Cardiac muscle cell (in vitro differentiated cells and primary cell): ENCODE measurements at places on chromosomes 1 and 21. TPM values are rescaled to one million over a fixed set of nuclear protein-coding genes. Genes with fewer than 3 reads are reported as not detected.
A peak's percentile ranks its signal among the peaks of the same experiment; 100 is the strongest.

F13B gene
- not detected in 2 replicates for polyA plus RNA-seq

KRTAP12-2 gene
- not detected in 2 replicates for polyA plus RNA-seq

GRCh38 chr1:11245248-11245647, 17.1 kb downstream of the MTOR start:
- no peak overlapping the region for H3K27ac ChIP-seq
- no peak for DNase-seq
- H3K4me1 ChIP-seq = no peaks in the 10 kb centered on the region
- H3K27me3 ChIP-seq = no peaks in the 10 kb centered on the region

- no peak overlapping the region for H3K4me3 ChIP-seq
- no peaks in the 10 kb centered on the region for H3K27me3 ChIP-seq
- peak; percentile 66 for DNase-seq
- H3K36me3 ChIP-seq = no peaks in the 10 kb centered on the region
These were observed 2.5 kb downstream of the SLC1A7 start for GRCh38 chr1:53139951-53140361.

GRCh38 chr1:233627376-233627775, 13.5 kb downstream of the KCNK1 start:
- no peaks in the 10 kb centered on the region for H3K36me3 ChIP-seq
- H3K4me1 ChIP-seq = peaks cover 15% of the 10 kb centered on the region
- no peak overlapping the region for H3K4me3 ChIP-seq

GRCh38 chr21:44344541-44345183, 5.5 kb upstream of the CFAP410 start:
- no peaks in the 10 kb centered on the region for H3K36me3 ChIP-seq
- H3K4me1 ChIP-seq = no peaks in the 10 kb centered on the region
- DNase-seq = no peak
- no peaks in the 10 kb centered on the region for H3K27me3 ChIP-seq
- H3K27ac ChIP-seq = no peak overlapping the region
- H3K4me3 ChIP-seq = no peak overlapping the region
